Stimulated activated effector memory CD8-positive, alpha-beta T cell treated with anti-CD3 and anti-CD28 coated beads, Interleukin-12 subunit alpha, Interleukin-12 subunit beta, amount 100 ng/mL, for 72 hours (primary cell): ENCODE measurements at places on chromosomes 11 and 22.

DNA sequence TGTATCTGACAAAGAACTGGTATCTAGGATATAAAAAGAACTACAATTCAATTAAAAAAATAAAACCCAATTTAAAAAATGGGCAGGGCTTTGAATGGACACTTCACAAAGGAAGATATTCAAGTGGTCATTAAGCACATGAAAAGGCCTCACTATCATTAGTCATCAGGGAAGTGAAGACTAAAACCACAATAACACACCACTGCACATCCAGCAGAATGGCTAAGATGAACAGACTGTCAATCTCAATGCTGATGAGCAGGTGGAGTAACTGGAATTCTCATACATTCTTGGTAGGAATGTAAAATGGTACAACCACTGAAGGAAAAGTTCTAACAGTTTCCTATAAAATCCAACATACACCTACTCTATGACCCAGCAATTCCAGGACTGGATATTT is 8.9 kb downstream of the HPS4 start:
- DNase-seq, result no peak

DNA sequence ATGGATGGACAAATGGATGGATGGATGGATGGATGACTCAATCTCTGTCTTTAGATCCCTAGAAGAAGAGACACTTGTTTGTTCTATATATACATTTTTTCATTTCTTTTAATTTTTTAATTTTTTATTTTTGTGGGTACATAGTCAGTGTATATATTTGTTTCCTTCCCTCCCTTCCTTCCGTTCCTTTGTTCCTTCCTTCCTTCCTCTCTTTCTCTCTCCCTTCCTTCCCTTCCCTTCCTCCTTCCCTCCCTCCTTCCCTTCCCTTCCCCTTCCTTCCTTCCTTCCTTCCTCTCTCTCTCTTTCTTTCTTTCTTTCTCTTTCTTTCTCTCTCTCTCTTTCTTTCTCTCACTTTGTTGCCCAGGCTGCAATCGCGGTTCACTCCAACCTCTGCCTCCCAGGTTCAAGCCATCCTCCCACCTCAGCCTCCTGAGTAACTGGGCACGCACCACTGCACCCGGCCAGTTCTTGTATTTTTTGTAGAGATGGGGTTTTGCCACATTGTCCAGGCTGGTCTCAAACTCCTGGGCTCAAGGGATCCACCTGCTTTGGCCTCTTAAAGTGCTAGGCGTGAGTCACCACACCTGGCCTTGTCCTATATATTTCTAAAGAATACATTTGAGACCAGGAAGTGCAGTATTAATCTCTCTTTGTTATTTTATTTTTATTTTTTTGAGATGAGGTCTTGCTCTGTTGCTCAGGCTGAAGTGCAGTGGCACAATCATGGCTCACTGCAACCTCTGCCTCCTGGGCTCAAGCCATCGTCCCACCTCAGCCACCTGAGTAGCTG is 42.5 kb upstream of the AQP11 start:
- DNase-seq, result peak; percentile 36

GRCh38 chr22:17742527-17742902 is 31.8 kb downstream of the BID start:
- DNase-seq, result peak; percentile 61

DNA sequence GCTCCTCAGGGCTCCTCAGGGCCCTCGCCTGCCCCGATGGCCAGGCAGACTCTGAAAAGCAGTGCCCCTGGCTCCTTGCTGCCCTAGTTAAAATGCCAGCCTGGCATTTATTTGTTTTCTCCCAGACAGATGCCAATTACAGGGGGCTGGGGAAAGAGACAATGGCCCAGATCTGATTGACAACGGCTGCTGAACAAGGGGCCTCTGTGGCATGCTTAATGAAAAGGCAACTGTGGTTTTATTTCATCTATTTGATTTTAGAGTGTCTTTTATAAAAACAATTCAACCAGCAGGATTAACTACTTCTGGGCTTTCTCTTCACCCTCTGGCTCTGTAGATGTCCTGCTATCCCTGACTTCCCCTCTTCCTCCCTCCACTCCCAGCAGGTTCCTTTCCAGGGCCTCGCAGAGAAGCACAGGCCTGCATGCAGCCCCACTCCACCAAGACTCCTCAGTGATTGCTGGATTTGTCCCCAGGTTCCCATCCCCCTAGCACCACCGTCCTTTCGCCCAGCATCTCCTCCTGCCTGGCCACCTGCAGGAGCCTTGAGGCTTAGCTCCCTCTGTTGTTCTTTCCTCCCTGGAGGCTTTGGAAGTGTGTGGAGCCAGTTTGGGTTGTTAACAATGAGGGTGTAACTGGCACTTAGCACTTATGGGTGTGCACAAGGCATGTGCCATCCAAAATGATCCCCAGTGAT is 171.1 kb downstream of the TENM4 start:
- no peak for DNase-seq

DNA sequence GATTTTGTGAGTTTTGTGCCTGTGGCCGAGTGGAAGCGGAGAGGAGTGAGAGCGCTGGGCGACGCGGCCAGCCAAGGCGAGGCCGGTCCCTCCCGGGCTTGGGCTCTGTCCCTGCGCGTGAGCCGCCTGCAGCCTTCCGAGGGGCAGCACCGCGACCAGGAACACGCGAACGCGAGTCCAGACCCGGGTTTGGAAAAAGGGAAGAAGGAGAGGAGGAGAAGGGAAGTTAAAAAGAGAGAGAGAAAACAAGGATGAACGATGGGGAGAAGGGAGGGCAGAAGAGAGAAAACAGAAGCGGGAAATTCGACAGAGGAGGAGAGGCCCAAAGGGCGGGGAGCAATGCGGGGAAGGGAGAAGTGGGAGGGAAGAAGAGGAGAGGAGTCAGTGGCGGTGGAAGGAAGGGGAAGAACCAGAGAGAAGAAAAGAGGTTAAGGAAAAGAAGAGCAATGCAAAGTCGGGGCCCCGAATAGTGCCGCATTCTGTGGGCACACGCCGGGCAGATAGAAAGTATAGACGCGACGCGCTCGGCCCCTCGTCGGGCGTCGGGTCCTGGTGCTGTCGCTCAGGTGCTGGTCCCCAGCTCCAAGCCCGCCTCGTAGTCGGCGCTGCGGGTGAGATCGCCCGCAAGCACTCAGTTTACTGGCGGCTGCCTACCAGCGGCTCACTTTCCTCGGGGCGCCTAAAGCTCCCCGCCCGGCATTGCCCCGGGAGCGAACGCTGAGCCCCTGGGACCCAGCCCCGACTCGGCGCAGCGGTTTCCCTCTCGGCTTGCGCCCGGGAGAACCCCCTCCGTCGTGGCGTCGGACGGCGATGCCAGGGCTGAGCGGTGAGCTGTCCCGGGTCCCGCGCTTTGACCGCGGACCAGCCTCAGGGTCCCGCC is 2.8 kb upstream of the BARX2 start:
- DNase-seq, result no peak

GRCh38 chr22:46835288-46835687 is 72.8 kb downstream of the TBC1D22A start:
- DNase-seq, result no peak
